ENCODE measurements at places on chromosomes 16 and 17. TPM values are rescaled to one million over a fixed set of nuclear protein-coding genes. Genes with fewer than 3 reads are reported as not detected.

The ODAD4 gene
- 1.9 TPM for total RNA-seq

The SYCE1L gene
- total RNA-seq = 19.2 TPM

The TNFSF12 gene
- 37.3 TPM for total RNA-seq

The VPS35 gene
- 75.7 TPM for total RNA-seq

The CES5A gene
- total RNA-seq = not detected

The CTRL gene
- 3.3 TPM for total RNA-seq

GRCh38 chr17:61131585-61131984 is 268.1 kb upstream of the TBX2 start:
- H3K36me3 ChIP-seq = no peaks in the 10 kb centered on the region
- H3K27ac ChIP-seq = no peak overlapping the region
- no peaks in the 10 kb centered on the region for H3K27me3 ChIP-seq
- no peaks in the 10 kb centered on the region for H3K4me1 ChIP-seq
- DNase-seq = no peak

GRCh38 chr16:68436581-68436980 is 11.7 kb downstream of the SMPD3 start:
- H3K27ac ChIP-seq = no peak overlapping the region
- H3K4me3 ChIP-seq = no peak overlapping the region
- no peak for DNase-seq

GRCh38 chr17:56819030-56819429 is 14.7 kb downstream of the C17orf67 start:
- H3K36me3 ChIP-seq = no peaks in the 10 kb centered on the region
- no peak overlapping the region for H3K27ac ChIP-seq
- no peaks in the 10 kb centered on the region for H3K4me1 ChIP-seq
- no peaks in the 10 kb centered on the region for H3K27me3 ChIP-seq
- H3K4me3 ChIP-seq = no peak overlapping the region

GRCh38 chr16:66254106-66254505 is 112.4 kb upstream of the CDH5 start:
- no peaks in the 10 kb centered on the region for H3K27me3 ChIP-seq
- no peaks in the 10 kb centered on the region for H3K36me3 ChIP-seq
- H3K4me3 ChIP-seq = no peak overlapping the region
- H3K27ac ChIP-seq = no peak overlapping the region
- H3K4me1 ChIP-seq = no peaks in the 10 kb centered on the region

- H3K27ac ChIP-seq = no peak overlapping the region
- H3K36me3 ChIP-seq = no peaks in the 10 kb centered on the region
- no peak overlapping the region for H3K4me3 ChIP-seq
- no peaks in the 10 kb centered on the region for H3K4me1 ChIP-seq
- H3K27me3 ChIP-seq = no peaks in the 10 kb centered on the region
Observed at GRCh38 chr16:78962457-78962929, 638.0 kb downstream of the MAF start.

- H3K27ac ChIP-seq = no peak overlapping the region
- no peak for DNase-seq
- no peak overlapping the region for H3K4me3 ChIP-seq
- no peaks in the 10 kb centered on the region for H3K36me3 ChIP-seq
- no peaks in the 10 kb centered on the region for H3K4me1 ChIP-seq
Observed at GRCh38 chr16:72967941-72968340, 80.0 kb downstream of the ZFHX3 start.

DNA sequence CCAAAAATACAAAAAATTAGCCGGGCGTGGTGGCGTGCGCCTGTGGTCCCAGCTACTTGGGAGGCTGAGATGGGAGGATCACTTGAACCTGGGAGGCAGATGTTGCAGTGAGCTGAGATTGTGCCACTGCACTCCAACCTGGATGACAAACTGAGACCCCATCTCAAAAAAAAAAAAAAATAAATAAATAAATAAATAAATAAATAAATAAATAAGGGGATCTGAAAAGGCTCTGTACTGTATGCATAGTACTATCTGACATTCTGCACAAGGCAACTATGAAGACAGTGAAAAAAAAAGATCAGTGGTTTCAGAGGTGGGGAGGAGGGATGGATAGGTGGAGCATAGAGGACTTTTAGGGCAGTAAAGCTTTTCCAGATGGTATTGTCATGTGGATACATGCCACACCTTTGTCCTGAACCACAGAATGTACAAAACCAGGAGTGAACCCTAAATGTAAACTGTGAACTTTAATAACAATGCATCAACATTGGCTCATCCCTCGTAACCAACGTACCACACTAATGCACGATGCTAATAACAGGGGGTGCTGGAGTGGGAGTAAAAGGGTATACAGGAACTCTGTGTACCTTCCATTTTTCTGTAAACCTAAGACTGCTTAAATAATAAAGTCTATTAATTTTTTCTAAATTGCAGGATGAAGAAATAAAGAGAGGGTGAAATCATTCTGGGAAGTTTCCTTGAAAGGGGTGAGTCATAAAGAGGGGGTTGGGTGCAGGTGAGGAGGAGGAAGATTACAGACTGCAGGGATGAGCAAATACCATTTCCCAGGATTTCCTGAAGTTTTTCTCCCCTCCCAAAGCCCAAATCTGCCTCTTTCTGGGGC is 155.8 kb upstream of the SDK2 start:
- H3K36me3 ChIP-seq = no peaks in the 10 kb centered on the region
- no peaks in the 10 kb centered on the region for H3K27me3 ChIP-seq
- H3K4me3 ChIP-seq = no peak overlapping the region
- no peak for DNase-seq
- H3K27ac ChIP-seq = no peak overlapping the region
- no peaks in the 10 kb centered on the region for H3K4me1 ChIP-seq

DNA sequence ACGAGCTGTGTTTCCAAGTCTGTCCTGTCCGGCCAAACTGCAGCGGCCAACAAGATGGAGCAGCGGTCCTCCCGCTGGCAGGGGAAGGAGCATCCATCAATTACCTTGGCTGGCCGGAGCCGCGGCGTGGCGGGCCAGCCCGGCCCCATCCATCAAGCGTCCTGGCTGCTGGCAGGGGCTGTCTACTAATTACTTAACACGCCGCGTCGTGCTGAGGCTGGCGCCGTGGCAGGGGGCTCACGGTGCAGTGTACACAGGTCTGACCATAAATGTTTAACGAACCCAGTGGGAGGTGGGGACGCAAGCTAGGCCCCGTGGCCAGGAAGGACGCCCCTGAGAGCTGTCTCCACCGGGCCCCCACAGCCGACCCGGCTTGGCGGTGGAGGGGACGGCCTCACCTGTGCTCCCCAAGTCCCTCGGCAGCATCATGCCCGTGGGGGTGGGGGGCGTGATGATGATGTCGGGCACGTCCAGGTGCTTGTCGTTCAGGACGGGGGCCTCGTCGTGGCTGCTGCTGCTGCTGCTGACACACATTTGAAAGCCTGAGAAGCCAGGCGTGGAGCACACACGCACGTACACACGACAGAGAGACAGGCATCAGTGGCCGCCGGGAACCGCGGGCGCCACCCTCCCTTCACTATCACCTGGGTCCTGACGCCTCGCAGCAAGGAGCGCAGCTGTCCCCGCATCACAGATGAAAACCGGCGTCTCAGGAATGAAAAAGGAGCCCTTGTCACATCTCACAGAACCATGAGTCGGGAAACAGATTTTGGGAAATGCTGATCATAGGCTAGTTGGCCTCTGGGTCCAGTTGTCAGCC is 21.2 kb upstream of the GINS2 start:
- H3K27me3 ChIP-seq = no peaks in the 10 kb centered on the region
- DNase-seq = no peak
- H3K36me3 ChIP-seq = no peaks in the 10 kb centered on the region
- H3K4me1 ChIP-seq = no peaks in the 10 kb centered on the region
- no peak overlapping the region for H3K27ac ChIP-seq
- H3K4me3 ChIP-seq = no peak overlapping the region

GRCh38 chr16:53089434-53090285 is 34.9 kb downstream of the CHD9 start:
- H3K36me3 ChIP-seq = no peaks in the 10 kb centered on the region
- no peak for DNase-seq
- H3K27me3 ChIP-seq = no peaks in the 10 kb centered on the region
- peaks cover 23% of the 10 kb centered on the region for H3K4me1 ChIP-seq
